ENCODE measurements at places on chromosomes 4 and X.

DNA sequence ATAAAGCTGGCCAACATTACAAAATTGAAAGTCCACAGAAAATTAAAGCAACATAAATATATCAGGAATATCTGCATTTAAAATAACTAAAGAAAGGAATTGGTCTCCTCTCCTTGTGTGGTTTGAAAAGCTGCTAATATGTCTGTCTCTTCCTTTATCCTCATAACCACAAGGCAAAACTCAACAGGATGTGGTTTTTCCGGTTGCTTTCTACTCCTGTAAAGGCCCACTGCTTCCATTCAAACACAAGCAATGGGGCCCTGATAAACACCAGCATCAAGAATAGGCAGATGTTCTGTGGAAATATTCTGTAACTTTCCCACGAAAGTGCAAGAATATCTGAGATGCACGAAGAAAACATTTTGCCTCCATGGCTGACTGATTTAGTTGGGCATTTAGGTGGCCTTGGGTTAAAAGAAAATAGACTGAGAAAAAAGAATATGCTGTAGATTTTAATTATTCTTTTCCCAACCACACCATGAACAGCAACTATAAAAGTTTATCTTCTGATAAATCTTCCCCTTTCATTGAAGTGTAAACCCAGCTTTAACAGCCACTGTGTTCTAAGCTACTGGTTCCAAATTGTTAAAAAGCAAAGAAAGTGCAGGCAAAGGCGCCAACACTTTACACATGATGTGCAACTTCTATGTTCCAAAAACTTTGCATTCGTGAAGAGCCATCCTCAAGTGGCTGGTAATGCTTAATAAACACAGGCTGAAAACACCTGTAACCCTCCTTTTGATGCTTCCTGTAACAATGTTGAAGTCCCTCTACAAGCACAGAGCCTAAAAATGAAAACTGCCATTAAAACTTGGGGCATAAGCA is 50.5 kb upstream of the NDST3 start:
- H3K4me3 ChIP-seq, result no peak overlapping the region
- H3K4me1 ChIP-seq, result no peaks in the 10 kb centered on the region
- H3K27me3 ChIP-seq, result no peaks in the 10 kb centered on the region
- H3K36me3 ChIP-seq, result no peaks in the 10 kb centered on the region
- H3K27ac ChIP-seq, result no peak overlapping the region

GRCh38 chrX:50536955-50537354 is 66.3 kb upstream of the DGKK start:
- H3K27me3 ChIP-seq, result no peaks in the 10 kb centered on the region
- no peak overlapping the region for H3K27ac ChIP-seq
- no peak for DNase-seq

DNA sequence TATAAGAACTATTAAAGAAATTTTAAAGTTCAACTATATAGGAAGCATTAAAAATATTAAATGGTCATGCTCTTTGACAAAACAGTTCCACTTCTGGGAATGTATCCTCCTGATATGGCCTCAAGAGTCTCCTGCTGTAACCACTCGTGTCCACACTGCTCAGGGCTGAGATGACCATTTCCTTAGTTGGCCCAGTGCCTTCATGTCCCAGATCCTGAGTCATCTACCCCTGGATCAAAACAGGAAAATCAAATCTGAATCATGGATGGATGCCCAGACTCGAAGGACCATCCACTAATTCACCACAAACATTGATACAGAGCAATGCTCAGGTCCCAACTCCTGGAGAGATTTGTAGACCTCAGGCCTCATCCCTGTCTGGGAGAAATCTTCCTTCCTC is 44.7 kb downstream of the GPRASP3 start:
- no peak overlapping the region for H3K27ac ChIP-seq
- H3K4me3 ChIP-seq, result no peak overlapping the region
- no peaks in the 10 kb centered on the region for H3K36me3 ChIP-seq
- no peaks in the 10 kb centered on the region for H3K27me3 ChIP-seq

GRCh38 chr4:151147000-151147399 is 47.6 kb downstream of the RPS3A start:
- peaks cover 2% of the 10 kb centered on the region for H3K36me3 ChIP-seq
- no peaks in the 10 kb centered on the region for H3K4me1 ChIP-seq
- no peak for DNase-seq
- no peak overlapping the region for H3K27ac ChIP-seq
- no peak overlapping the region for H3K4me3 ChIP-seq
- H3K27me3 ChIP-seq, result no peaks in the 10 kb centered on the region

DNA sequence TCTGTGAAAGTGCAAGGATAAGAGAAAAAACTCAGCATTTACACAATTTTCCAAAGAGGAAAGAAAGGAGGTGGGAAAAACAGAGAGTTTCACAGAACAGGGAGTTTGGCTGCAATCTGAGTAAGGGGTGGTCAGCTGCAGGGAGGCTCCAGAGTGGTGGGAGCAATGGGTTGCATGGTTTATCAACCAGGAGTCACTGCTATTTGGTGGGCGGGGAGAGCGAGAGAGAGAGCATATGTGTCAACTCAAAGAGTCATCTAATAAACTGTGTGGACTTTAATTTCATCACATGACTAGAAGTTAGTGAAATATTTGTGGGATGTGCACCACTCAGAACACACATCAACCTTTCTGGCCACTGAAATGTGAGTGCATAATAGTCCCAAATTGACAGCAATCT is 94.6 kb downstream of the FAM13A start:
- H3K36me3 ChIP-seq, result peaks cover 9% of the 10 kb centered on the region
- DNase-seq, result peak; percentile 46
- no peak overlapping the region for H3K4me3 ChIP-seq

- no peak for DNase-seq
- no peaks in the 10 kb centered on the region for H3K4me1 ChIP-seq
Measured at GRCh38 chr4:164027805-164028204, 533.3 kb downstream of the TMA16 start.

DNA sequence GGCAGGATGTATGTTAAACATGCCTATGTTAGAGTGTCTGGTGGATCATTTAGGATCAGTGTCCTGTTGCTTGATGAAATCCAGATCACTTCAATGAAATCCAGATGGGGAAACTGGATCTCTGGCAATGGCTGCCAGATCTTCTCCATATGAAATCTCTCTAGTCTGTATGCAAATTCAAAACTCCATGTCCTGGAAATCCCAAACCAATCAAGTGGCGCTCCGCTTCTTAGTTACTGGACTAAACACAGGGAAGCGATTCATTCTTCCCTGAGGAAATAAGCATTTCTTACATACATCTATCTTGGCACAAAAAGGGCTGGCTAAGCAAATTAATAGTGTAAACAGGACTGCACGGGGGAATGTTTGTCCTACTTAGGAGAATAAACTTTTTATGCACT is 94.9 kb downstream of the HDAC8 start:
- H3K4me1 ChIP-seq, result no peaks in the 10 kb centered on the region
- H3K36me3 ChIP-seq, result peaks cover 2% of the 10 kb centered on the region
- no peak overlapping the region for H3K4me3 ChIP-seq
- H3K27ac ChIP-seq, result no peak overlapping the region

GRCh38 chr4:145625677-145626622 is 6.8 kb downstream of the MMAA start:
- no peaks in the 10 kb centered on the region for H3K4me1 ChIP-seq
- DNase-seq, result peak; percentile 55
- no peak overlapping the region for H3K4me3 ChIP-seq
- H3K27me3 ChIP-seq, result no peaks in the 10 kb centered on the region
